ENCODE measurements at places on chromosomes 13 and 19.

DNA sequence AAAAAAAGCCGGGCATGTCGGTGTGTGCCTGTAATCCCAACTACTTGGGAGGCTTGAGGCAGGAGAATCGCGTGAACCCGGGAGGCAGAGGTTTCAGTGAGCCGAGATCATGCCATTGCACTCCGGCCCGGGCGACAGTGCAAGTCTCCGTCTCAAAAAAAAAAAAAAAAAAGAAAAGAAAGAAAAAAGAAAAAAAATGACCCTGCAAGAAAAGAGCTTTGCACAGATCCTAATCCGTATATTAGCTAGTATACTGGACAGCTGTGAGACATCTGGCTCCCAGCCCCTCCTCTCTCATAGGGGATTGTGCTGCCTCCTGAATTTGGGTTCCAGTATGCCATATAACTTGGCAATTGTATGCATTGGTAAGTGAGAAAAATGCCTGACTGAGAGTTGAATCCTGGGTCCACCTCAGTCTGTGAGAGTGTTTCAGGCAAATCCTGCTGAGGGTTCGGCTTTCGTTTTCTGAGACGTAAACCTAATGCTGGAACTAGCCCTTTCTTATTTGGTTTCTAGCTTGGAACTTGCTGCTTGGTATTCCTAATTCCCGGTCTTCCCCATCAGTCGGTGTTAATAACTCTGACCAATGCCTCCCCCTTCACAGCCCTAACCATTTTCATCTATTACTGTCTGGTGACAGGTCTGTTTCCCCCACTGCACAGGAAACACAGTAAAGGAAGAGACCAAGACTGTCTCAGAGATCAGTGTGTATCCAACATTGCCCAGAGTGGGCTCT is 1.3 kb upstream of the AKT2 start:
- no peak for DNase-seq

DNA sequence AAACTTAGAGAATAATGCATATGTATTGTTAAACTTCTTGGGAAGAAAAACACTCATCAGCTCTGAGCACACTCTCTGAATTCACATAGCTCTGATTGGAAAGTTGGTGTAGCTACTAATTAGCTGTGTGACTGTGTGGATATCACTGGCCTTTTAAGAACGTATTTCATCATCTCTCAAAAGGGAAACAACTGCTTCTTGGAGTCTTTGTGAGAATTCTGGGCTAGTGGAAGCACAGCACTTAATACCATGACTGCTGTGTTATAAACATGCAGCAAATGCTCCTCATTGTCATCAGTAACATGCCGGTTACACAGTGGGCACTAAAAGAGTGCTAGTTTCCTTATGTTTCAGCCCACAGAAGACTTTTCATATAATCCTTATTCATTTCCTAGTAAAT is 220.9 kb upstream of the CSNK1A1L start:
- DNase-seq: no peak

GRCh38 chr13:81207636-81208035 is 866.7 kb upstream of the SPRY2 start:
- DNase-seq: no peak

DNA sequence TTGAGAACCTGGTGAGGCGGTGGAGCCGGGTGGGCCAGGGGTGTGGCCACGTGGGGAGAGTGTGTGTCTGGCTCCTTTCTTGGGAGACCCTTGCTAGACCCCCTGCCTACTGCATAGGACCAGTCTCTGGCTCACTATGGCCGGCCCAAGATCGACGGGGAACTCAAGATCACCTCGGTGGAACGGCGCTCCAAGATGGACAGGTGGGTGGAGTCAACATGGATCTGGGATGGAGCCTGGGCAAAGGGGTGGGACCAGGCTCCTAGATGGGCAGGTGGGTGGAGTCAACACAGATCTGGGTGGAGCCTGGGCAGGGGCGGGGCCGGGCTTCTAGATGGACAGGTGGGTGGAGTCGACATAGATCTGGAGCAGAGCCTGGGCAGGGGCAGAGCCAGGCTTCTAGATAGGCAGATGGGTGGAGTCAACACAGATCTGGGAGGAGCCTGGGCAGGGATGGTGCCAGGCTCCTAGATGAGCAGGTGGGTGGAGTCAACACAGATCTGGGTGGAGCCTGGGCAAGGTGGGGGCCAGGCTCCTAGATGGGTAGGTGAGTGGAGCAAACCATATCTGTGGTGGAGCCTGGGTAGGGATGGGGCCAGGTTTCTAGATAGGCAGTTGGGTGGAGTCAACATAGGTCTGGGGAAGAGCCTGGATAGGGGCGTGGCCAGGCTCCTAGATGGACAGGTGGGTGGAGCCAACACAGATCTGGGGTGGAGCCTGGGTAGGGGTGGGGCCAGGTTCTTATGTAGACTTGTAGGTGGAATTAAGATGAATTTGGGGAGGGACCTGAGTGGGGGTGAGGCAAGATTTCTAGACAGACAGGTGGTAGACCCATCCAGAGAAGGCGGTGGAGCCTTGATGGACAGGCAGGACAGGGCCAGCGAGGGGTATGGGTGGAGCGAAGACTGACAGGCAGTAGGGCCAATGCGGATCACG is 56.5 kb downstream of the VAV1 start:
- DNase-seq: peak; percentile 20

DNA sequence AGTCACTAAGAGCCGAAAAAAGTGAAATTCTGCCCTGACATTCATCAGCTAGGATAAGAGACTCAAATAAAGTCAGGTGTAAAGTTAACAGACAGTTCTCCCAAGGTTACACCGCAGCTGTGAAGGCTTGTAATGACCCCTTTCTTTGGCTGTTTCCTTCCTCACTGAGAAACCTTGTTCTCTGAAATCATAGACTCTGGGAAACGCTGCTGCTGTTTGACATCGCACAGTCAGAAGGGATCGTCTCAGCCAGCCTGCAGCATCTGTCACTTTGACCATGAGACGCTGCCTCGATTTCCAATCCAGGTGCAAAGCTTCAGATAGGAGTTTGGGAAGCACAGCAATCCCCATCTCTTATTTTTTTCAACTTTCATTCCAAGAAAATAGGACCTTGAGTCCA is 678 bp downstream of the BCAT2 start:
- no peak for DNase-seq
